Brain (organoid and tissue), 16 donors: ENCODE measurements at places on chromosomes 13 and 19.

GRCh38 chr13:39107561-39107960 lies 69.3 kb downstream of the NHLRC3 start:
- peak; percentile 72 for DNase-seq

DNA sequence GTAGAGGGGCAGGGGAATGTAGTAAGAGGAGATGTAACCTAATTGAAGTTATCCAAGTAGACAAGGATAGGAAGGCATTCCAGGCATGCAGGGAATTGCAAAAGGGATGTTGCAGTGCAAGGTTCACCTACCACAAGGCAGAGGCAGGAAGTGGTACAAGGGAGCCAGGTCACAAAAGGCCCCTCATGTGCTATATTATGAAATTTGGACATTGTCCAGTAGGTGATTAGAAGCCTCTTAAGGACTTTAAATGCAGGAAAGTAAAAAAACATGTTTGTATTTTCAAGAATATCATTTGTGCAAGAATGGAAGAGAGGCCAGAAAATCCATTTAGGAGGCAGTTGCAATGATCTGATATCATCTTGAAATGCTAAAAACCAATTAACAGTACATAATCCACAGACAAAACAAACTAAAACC lies 111.4 kb downstream of the FRY start:
- DNase-seq: no peak

- peak; percentile 17 for DNase-seq
Measured at GRCh38 chr13:44848920-44849676, 140.2 kb downstream of the NUFIP1 start.

GRCh38 chr19:13262450-13262849 lies 112.2 kb downstream of the IER2 start:
- peak; percentile 76 for DNase-seq

DNA sequence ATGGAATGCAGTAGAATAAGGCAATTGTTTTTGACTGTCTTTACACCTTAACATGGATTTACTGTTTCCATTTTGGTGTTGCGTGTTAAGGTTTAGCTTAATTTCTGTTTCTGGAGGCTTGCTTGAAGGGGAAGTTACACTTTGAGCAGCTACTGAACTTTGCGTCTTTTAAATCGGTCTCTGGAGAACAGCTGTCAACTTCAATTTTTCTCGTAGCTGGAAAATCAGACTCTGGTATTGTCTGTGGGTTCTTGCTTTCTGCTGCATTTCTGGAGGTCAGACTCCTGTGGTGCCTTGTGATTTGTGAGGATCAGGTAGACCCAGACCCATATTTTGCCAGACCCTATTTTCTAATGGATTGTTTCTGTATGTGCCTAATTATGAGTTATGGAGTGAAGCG lies 146.7 kb downstream of the ATP8A2 start:
- DNase-seq: no peak

GRCh38 chr13:20964904-20965303 lies 62.4 kb upstream of the XPO4 start:
- no peak for DNase-seq
